Sigmoid colon (tissue), 7 donors: ENCODE measurements at places on chromosomes 5 and 9. TPM values are rescaled to one million over a fixed set of nuclear protein-coding genes. Genes with fewer than 3 reads are reported as not detected.

QRFP gene
- total RNA-seq, result not detected

GHR gene
- 11.8 TPM for total RNA-seq

NCS1 gene
- total RNA-seq, result 98.5 TPM

C5 gene
- total RNA-seq, result 5.4 TPM

SLC4A9 gene
- not detected for total RNA-seq

STKLD1 gene
- 0.49 TPM for total RNA-seq

TMC1 gene
- total RNA-seq, result under 0.01 TPM

STK32A gene
- total RNA-seq, result 4.3 TPM

UBE2QL1 gene
- 3.6 TPM for total RNA-seq

ATG12 gene
- 57.4 TPM for total RNA-seq

MYOZ3 gene
- not detected for total RNA-seq

CKMT2 gene
- total RNA-seq, result 11.1 TPM

ALG2 gene
- total RNA-seq, result 15.1 TPM

PCDHA2 gene
- not detected for total RNA-seq
